ENCODE measurements at places on chromosomes 3 and 15. TPM values are rescaled to one million over a fixed set of nuclear protein-coding genes. Genes with fewer than 3 reads are reported as not detected.

DNA sequence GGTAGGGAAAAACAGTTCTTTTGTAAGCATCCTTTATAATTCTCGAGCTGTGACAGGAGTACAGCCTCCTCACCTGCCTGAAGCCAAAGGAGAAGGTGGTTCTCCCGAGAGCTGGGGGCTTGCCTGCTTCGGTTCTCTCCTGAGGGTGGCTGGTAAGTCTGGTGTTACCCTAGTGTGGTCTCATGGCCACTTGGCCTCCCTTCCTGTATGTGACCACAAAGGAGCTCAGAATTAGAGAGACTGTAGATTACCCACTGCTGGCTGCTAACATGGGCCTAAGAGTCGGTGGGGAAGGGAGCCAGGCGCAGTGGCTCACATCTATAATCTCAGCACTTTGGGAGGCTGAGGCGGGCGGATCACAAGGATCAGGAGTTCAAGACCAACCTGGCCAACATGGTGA, 12.6 kb downstream of the PDHB start:
- DNase-seq = no peak

DNA sequence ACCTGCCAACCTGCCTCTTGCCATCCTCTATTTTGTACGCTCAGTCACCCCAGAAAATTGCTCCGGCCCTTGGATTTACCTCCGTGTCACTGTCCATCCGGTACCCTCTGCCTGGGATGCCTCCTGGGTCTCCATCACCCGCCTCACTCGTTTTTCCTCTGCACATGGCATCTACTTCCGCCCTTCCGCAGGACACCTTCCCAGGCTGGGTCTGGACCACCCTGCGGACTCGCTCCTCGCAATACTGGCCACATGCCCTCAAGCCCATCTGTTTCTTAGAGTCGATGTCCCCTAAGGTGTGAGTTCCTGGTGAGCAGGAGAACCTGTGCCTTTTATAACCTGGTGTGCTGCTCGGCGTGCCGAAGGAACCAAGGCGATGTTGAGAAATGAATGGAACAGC, 58.5 kb downstream of the APBA2 start:
- no peak for DNase-seq

GRCh38 chr3:124149771-124150170, 157.8 kb upstream of the ROPN1 start:
- DNase-seq = no peak

GRCh38 chr3:161349529-161350312, 21.6 kb downstream of the SPTSSB start:
- peak; percentile 93 for DNase-seq

DNA sequence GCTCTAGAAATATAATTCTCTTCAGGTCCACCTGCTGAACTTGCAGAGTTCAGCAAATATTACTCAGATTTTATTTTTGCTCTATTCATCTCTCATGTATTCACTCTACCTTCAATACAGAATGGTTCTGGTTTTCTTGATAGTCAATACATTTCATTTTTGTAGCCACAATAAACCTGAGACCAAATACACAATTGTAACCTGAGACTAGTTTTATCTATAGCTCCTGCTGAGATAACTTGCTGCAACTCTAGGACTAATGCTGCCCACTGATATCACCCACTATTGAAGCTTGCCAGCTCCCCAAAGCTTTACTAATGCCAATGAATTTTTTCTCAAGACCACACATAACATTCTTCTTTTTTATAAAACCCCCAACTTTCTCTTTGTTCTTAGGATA, 229.3 kb downstream of the NSUN3 start:
- DNase-seq = no peak

The ZNF502 gene
- total RNA-seq = not detected

The SEMA5B gene
- not detected for total RNA-seq
